ENCODE measurements at places on chromosomes 3 and 15.
A peak's percentile ranks its signal among the peaks of the same experiment; 100 is the strongest.

GRCh38 chr15:39922462-39923092 is 2.5 kb upstream of the GPR176 start:
- no peak for DNase-seq

DNA sequence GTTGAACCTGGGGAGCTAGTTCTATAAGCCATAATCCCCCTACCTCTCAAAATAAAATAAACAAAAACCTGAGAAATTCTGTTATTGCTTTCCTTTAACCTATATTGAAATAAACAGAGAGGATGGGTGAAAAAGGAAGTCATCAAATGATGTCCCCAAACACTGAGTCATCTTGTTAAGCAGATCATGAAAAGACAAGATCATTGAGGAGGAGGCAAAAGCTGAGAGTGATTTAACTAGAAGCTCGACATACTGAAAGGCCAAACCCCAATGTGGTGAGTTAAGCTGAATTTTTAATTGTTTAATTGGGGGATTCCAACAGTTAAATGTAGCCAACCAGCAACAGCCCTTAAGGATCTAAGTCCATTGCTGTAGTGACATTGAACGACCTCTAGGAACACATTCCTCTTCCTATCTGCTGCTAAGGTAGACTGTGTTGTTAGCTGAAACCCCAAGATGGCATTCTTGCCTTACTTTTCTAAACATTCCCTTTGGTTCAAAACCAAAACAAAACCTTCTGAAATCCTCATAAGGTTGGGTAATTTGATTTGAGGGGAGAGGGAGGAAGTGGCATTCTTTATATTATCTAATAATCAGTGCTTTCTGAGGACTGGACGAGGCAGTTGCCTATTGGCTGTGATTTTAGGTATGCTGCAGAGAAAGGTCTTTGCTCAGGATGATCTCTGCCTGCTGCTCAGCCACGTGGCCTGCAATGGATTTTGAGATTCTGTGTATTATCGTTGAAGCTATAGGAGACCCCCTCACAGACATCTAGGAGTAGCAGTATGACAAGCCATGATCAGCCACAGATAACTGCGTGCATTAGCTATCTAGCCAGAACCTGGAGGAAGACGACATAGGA is 62.7 kb upstream of the BNIP2 start:
- peak; percentile 8 for DNase-seq

DNA sequence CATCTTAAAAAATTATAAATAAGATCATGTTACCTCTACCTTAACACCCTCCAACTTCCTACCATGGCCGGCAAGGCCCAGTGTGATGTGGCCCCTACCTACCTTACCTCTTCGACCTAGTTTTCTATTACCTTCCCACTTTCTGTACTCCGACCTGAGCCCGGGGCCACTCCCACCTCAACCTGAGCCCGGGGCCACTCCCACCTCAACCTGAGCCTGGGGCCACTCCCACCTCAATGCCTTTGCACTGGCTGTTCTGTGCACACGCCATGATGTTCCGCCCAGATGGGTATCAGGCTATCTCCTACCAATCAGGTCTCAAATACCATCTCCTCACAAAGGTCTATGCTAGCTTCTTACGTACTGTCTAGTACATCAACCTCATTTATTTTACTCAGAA is 66.8 kb upstream of the XXYLT1 start:
- peak; percentile 21 for DNase-seq

DNA sequence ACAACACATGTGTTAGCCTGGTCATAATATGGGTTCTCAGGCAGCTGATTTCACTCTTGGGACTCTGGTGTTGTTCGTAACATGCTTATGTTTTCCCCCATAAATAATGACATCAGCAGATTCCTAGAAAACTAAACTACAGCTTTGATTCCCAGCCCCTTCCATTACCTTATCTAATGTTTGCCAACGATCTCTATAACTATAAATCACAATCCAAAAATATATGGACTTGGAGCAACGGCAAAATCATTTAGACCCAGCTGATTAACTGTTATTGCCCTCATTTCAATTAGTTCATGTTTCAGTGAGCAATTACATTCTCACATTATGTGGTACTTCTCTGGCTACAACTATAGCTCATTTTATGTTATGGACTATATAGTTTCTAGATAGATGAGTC is 531.3 kb downstream of the MAGI1 start:
- DNase-seq: no peak

- DNase-seq: no peak
Measured at GRCh38 chr15:70024521-70024920, 73.2 kb downstream of the TLE3 start.

GRCh38 chr3:15724446-15724845 is 73.3 kb downstream of the ANKRD28 start:
- DNase-seq: no peak

DNA sequence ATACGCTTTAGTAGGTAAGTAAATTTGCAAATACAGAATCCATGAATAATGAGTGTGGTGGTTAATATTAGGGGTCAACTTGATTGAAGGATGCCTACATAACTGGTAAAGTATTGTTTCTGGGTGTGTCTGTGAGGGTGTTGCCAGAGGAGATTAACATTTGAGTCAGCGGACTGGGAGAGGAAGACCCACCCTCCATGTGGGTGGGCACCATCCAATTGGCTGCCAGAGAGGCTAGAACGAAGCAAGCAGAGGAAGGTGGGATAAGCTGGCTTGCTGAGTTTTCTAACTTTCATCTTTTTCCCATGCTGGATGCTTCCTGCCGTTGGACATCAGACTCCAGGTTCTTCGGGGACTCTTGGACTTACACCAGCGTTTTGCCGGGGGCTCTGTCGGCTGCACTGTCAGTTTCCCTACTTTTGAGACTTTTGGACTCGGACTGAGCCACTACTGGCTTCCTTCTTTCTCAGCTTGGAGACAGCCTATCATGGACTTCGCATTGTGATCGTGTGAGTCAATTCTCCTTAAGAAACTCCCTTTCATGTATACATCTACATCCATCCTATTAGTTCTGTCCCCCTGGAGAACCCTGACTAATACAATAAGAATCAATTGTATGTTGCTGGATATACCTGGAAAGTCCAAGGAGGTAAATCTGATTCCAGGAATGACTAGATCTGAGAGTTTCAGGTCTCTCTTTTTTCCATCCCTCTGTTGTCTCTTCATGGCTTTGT is 25.8 kb upstream of the NEDD4 start:
- DNase-seq: no peak

DNA sequence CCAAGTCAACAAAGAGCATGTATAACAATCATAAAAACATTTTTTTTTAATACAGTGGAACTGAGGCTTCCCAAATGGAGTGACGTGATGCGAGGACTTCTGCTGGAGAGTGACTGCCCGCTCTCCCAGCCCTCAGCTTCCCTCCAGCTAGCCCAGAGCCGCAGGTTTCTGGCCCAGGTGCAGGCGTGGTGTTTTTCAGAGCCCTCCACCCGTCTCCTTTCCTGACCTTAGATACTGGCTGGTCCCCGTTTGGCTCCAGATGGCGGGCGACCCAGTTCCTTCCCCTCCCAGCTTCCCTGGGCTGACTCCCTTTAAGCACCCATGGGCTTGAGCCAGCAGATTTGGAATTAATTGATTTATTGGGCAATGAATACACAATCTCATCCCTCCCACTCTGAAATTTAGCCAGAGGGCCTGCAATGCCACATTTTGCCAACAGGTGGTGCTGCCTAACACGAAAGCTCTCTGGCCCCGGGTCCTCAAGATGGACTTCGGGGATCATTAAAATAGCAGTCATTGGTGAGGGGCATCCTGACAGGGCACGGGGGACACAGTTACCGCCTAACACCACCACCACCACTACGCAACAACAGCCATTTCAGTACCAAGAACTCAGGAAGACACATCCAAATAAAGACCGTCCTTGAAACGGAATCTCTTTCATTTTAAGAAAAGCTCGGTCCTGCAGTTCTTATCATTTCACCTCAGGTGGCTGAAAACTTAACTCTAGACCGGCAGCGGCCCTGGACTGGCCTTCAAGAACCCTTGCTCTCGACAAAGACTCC is 47.5 kb upstream of the MUC4 start:
- peak; percentile 80 for DNase-seq

DNA sequence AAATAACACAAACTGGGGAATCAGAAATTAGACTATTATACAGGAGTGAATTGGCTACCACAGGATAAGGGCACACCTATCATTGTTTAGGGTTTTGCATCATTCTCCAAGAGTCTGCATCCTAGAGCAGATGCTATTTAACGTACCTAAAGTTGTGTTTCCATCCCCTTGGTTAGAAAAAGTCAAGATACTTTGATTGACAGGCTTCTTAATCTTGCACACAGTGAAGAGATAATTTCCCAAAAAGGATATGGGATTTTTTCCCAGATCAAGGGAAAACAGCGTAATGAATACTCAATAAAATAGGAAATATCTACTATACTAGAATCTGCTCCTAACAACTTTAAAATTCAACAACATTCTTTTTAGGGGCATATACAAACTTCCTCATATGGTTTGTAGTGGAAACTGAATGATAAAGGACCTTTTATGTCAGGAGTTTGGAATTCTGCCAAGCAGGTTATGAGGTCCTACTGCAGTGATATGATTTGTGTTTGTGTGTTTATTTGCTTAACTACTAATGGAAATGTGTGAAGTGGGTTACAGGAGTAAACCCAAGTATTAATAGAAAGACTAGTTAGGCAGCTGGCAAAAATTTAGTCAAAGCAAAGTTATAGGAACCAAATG is 124.1 kb upstream of the MME start:
- no peak for DNase-seq

- DNase-seq: no peak
Measured at GRCh38 chr15:57041416-57041815, 123.0 kb downstream of the TCF12 start.

DNA sequence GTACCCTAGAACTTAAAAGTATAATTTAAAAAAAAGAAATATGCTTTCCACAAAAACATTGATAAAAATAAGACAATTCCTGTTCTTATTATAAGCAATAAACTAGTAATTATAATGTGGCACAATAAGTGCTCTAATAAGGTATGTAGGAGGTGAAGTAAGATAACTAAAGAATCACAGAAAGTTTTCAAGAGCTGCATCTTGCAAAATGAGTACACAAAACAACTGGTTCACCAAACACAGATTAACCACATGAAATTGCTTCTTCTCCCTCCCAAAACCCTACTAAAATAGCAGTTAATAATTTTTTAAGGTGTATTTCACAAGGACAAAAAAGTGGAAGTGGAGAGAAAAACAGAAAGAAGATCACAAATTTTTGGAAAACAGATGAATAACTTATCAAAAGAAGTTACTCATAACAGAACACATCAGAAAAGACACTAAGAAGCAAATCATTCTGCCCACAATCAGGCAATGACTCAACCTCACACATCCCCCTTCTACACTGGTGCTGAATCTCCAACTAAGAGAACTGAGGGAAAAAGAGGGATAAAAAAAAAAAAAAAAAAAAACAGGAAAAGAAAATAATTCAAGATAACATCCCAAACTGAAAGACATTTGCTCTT is 64.2 kb downstream of the TBC1D5 start:
- DNase-seq: no peak

GRCh38 chr3:110754212-110754916 is 317.3 kb upstream of the NECTIN3 start:
- no peak for DNase-seq

DNA sequence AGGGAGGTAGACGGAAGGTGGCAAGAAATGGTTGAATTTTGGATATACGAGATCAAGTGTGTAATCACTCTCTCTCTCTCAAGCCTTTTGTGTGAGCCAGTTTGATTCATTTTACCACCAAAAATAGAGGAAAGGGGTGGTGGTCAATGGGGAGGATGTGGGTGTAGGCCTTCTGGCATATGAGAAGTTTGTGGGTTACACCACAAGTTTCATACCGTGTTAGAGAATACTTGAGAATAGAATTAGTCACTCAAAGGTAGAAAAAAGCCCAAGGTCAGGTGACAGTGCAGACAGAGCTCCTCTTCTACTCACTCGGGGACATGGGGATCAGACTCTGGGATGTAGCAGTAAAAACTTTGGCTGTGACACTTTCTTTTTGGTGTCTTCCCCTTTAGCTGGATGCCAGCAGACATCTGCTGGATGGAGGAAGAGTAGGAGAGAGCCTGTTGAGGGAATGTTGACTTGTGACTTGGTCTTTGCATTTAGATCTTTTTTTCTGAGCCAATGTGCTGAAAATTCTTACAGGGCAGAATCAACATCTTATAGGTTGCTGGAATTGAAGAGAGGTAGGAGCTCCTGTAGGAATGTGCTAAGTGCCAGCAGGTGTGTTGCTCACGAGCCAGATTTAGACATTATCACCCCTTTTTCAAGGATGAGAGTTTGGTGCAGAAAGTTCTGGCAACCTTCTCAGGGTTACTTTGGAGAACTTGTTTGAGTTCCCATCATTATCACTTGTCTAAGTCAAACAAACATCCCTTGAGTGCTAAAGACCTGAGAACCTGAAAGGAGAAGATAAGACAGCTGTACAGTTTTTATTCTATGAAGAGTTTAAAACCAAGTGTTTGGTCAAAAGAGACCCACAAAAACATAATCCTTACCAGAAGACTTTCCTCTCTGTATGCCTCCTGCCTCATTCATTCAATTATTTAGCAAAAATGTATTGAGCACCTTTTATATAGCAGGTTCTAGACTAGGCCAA is 43.9 kb upstream of the RYK start:
- DNase-seq: no peak

DNA sequence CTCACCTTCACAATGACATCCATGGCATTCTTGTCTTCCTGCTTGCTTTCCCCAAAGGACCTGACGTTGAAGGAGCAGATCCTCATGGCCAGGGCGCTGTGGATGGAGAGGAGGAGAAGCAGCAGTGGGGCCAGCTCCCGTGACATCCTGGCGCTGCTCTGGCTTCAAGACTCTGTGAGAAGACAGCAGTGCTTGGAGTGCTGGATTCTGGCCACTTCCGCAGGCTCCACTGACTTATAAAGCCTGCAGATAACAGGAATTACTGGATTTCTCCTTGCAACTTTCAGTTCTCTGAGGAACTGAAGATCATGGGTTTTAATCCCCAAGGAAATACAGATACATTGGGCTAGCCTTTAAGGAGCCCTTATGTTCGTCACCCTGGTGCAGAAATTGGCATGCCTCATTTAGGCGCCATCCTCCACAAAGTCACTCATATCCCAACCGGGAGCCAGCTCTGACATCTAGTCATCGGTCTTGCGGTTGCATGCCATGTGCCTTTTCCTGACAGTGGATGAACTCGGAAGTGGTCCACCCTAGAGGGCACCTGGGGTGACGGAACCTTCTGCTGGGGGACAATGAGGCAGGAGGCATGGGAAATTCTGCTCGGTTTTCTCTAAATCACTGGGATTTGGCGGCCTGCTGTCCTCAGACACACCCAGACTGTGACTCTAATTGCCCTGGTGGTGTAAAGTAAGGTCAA is at the start of gene DNASE1L3:
Gene DNASE1L3 (minus strand): TSS at position 212 of the 700 bp plus-strand sequence. CDS start 66 bp downstream, at position 146.
- DNase-seq: no peak

DNA sequence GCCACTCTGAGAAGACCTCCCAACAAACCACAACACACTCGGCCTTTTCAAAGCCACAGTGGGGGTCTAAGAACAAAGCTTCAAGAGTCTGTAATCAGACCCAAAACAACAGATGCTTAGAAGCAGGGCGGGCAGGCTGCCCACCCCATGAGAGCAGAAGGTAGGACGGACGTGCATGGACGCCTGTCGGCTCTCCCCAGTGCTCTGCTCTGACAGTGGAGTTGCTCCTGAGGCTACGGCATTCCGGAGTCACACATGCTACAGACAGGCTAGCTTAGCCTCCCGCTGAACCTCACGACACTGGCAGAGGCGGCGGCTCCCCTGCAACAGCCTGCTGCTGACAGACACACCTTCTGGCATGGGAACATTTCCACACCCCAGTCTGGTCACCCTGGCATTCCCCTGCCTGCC is 33.5 kb downstream of the SLCO2A1 start:
- DNase-seq: no peak

- no peak for DNase-seq
Measured at GRCh38 chr15:37932549-37932948, 1.9 kb upstream of the TMCO5A start.

- no peak for DNase-seq
Measured at GRCh38 chr3:77191014-77191413, 151.1 kb downstream of the ROBO2 start.

All from Caco-2 (cell line).